Immature natural killer cell (primary cell): ENCODE measurements at places on chromosomes 13 and 19.

- no peak overlapping the region for H3K4me3 ChIP-seq
- peaks cover 8% of the 10 kb centered on the region for H3K27me3 ChIP-seq
- H3K36me3 ChIP-seq = no peaks in the 10 kb centered on the region
- DNase-seq = no peak
Measured at GRCh38 chr19:53951947-53952346, 10.8 kb upstream of the CACNG8 start.

DNA sequence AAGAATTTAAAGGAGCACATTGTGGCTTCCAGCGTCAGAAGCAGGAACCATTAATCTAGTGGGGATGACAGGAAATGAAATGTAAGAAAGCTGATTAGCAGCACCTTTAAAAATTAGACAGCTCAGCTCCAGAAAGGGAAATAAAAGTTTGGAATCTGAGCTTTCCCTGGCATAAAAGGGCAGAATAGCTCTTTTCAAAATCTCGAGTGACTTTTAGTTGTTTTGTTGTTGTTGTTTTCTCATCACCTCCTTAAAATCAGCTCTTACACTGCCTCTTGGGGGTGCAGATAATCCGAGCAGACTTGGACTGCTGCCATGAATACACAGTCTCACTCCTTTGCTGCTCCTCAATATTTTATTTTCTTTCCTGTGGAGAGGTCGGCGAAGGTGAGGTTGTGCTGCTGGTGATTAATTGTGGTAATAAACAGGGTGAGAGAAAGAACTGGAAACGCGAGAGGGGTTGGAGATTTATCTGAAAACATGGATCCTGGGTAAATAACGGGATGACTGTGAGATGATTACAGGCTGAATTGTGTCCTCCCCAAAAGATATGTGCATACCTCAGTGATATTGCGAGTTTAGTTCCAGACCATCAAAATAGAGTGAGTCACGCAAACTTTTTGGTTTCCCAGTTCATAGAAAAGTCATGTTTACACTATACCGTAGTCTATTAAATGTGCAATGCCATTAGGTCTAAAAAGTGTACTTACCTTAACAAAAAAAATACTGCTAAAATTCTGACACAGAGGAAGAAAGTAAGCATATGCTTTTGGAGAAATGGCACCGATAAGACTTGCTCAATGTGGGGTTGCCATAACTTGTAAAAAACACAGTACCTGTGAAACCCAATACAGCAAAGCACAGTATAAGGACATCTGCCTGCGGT lies 787.7 kb downstream of the UQCRFS1 start:
- no peak overlapping the region for H3K27ac ChIP-seq
- no peak for DNase-seq
- no peaks in the 10 kb centered on the region for H3K27me3 ChIP-seq

GRCh38 chr13:45468635-45469034 lies 3.9 kb downstream of the COG3 start:
- H3K27me3 ChIP-seq = peaks cover 7% of the 10 kb centered on the region
- no peak overlapping the region for H3K4me3 ChIP-seq
- no peak for DNase-seq
- peaks cover 75% of the 10 kb centered on the region for H3K4me1 ChIP-seq

GRCh38 chr19:48887861-48888612 lies 10.5 kb downstream of the TULP2 start:
- H3K4me1 ChIP-seq = no peaks in the 10 kb centered on the region
- H3K4me3 ChIP-seq = no peak overlapping the region
- H3K27ac ChIP-seq = no peak overlapping the region
- no peaks in the 10 kb centered on the region for H3K27me3 ChIP-seq
- DNase-seq = no peak

DNA sequence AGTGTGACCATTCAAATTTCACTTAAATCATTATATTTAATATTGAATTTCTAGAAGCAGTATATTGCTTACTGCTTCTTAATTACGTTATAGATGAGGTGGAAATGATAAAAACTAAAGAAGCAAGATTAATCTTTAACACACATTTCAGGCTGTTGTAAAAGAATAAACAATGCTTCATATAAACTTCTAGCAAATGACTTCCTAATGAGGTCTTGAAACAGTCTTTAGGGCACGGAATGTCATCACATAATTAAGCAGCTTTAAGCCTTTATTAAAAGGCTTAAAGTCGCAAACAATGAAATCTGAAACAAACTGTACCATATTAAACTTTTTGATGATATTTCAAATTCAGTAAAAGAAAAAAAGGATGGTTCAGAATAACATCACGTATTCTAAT lies 1.9 kb downstream of the SLITRK6 start:
- H3K36me3 ChIP-seq = no peaks in the 10 kb centered on the region
- no peak overlapping the region for H3K27ac ChIP-seq
- no peak overlapping the region for H3K4me3 ChIP-seq
- no peak for DNase-seq

GRCh38 chr13:48038761-48039160 lies 1.2 kb downstream of the NUDT15 start:
- H3K36me3 ChIP-seq = no peaks in the 10 kb centered on the region
- H3K27ac ChIP-seq = peak overlapping the region; percentile 99
- peaks cover 5% of the 10 kb centered on the region for H3K27me3 ChIP-seq
- H3K4me3 ChIP-seq = peak overlapping the region; percentile 96
- peaks cover 35% of the 10 kb centered on the region for H3K4me1 ChIP-seq

DNA sequence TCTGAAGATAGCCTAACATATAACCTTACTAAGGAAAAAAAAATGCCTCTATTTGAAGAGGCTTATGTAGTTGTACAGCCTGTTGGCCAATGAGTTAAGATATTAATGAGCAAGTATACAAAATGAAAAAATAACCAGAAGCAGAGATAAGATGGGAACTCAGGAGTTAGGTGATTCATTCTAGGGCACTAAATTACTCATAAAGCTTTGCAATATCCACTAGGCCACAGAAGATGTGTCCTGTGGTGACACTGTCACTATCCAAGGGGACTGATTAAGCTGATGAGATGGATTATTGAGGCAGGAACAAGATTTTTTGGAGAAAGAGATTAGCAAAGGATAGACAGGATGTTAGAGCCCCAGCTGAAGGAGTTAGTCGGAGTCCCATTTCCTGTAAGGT lies 99.6 kb downstream of the LIG4 start:
- no peak overlapping the region for H3K27ac ChIP-seq
- H3K4me3 ChIP-seq = no peak overlapping the region
- no peaks in the 10 kb centered on the region for H3K4me1 ChIP-seq
- no peaks in the 10 kb centered on the region for H3K27me3 ChIP-seq
- H3K36me3 ChIP-seq = no peaks in the 10 kb centered on the region

DNA sequence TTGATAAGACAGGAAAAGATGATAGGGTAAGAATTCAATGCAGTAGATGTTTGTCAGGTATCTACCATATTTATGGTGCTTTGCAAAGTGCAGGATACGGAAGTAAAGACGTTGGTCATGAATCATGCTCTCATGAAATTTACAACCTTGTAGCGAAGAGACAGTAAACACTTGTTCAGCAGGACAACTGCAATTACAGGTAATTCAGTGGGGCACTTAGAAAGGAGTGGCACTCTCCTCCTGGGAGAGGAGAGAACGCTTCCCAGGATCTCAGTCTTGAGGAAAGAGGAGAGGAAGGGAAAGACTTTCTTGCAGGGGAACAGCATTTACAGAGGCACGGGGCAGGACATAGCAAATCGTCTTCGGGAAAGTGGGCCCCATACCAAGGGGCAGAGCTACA lies 46.4 kb downstream of the SOX1 start:
- no peak for DNase-seq
- H3K27me3 ChIP-seq = peaks cover 6% of the 10 kb centered on the region
- H3K4me3 ChIP-seq = no peak overlapping the region
- peaks cover 4% of the 10 kb centered on the region for H3K36me3 ChIP-seq

DNA sequence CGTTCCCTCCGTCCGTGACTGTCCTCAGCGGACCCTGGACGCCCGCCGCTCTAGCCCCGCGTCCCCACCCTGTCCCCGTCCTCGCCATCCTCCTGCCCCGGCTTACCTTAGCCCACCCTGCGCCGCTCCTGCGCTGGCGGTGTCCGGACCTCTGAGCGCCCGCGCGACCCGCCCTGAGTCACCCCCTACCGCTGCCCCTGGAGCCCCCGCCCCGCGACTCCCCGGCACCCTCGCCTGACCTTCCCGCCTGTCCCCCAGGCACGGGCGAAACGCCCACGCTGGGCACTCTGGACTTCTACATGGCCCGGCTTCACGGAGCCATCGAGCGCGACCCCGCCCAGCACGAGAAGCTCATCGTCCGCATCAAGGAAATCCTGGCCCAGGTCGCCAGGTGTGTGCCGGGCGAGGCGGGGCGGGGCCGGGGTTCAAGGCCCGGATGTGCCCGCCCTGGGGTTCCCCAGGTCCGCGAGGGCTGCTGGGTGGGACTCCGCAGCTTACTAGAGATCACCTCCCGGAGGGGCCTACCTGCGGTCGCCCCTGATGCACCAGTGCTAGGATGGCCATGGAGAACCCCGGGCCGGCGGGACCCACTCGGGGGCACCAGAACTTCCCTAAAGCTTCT lies 5.1 kb downstream of the HMG20B start:
- DNase-seq = no peak
- H3K36me3 ChIP-seq = peaks cover 6% of the 10 kb centered on the region
- peaks cover 5% of the 10 kb centered on the region for H3K27me3 ChIP-seq

GRCh38 chr13:92829930-92830329 lies 396.7 kb upstream of the GPC6 start:
- H3K36me3 ChIP-seq = no peaks in the 10 kb centered on the region
- H3K27ac ChIP-seq = no peak overlapping the region
- H3K27me3 ChIP-seq = no peaks in the 10 kb centered on the region
- no peak for DNase-seq

DNA sequence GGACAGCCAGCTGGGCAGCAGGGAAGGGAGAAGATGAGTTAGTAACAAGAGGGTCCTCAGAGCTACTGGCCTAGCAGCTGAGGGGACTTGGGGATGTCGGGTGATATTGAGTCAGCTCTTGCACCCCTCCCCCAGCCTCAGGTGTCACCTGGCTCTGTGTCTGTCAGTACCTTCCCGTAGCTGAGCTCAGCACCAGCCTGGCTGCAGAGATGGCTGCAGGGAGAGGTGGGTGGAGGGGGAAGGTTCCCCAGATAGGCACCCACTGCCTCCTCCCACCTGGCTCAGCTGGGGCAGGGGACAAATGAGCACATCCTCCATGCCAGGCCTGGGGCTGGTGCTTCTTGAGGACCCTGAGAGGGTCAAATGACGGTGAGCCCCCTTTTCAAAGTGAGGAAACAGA lies 6.8 kb upstream of the KPTN start:
- H3K36me3 ChIP-seq = no peaks in the 10 kb centered on the region
- H3K27ac ChIP-seq = peak overlapping the region; percentile 49
- no peak for DNase-seq
- H3K4me3 ChIP-seq = no peak overlapping the region

GRCh38 chr13:77009011-77009410 lies 17.1 kb downstream of the CLN5 start:
- peaks cover 4% of the 10 kb centered on the region for H3K36me3 ChIP-seq
- H3K27ac ChIP-seq = no peak overlapping the region
- H3K4me3 ChIP-seq = no peak overlapping the region

DNA sequence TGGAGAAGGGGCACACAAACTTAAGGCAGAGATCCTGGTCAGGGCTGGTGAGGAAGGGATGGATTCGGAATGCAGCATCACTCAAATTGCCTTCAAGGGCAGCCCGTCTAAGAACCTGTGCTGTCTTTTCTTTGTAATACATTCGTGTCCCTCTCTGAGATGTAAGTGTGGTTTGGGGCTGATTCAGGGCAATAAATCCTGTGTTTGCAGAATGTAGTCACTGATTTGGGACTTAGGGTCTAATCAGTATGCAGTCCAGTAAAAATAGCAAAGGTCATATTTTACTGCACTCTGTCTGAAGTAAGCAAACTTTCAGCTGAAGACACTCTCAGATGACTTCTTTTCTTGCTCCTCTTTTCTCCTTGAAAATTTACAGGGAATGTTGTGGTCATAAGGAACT lies 93.8 kb upstream of the C1QTNF9B start:
- no peak overlapping the region for H3K4me3 ChIP-seq
- DNase-seq = no peak
- no peaks in the 10 kb centered on the region for H3K36me3 ChIP-seq
- peaks cover 5% of the 10 kb centered on the region for H3K27me3 ChIP-seq
- no peak overlapping the region for H3K27ac ChIP-seq
- H3K4me1 ChIP-seq = peaks cover 4% of the 10 kb centered on the region

DNA sequence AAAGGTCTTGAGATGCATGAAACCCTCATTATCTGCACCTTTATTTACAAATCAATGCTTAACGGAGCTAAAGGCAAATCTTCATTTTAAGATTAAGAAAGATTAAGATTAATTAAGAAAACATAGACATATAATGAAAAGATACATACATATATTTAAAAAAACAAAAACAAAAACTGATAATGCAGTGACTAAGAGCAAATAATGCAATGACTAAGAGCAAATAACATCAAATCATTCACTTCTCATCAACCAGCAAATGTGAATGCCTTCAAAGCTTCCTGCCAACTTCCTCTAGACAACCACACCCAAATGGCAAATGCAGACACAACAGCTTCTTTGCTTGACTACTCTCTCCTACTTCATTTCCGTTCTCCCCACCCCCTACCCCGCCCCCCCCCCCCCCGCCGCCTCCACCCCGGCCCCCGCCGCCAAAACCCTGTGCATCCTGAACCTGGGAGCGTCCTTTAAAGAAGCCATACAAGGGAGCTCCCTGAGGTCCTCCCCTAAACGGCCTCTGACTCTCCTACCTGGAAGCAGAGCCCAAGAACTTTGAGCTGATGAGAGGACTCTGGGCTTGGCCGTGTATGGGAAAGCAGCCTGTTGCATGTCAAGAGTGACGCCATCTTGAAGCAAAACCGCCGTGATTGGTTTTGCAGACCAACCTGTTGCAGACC lies 24.5 kb downstream of the TEX101 start:
- H3K4me1 ChIP-seq = peaks cover 31% of the 10 kb centered on the region
- peak overlapping the region; percentile 64 for H3K4me3 ChIP-seq
- H3K27me3 ChIP-seq = no peaks in the 10 kb centered on the region
- H3K27ac ChIP-seq = peak overlapping the region; percentile 88
- peak; percentile 76 for DNase-seq

DNA sequence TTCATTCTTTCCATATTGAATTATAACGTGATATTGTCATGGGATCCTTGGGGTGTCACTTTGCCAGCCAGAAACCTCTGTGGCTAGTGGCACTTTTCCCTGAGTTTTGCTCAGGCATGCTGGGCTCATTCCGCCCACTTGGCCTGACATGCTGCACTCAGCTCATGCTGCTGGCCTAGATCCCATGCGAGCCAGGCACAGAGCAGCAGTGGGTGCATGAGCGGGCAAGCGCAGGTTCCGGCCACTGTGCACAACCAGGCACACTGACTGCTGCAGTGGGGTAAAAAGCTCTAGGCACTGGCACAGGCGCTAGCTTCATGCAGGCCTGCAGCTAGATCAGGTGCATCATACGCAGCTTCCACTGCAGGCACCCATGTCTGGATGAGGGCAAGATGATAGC lies 221.2 kb downstream of the MAB21L1 start:
- H3K4me3 ChIP-seq = no peak overlapping the region
- H3K27me3 ChIP-seq = no peaks in the 10 kb centered on the region
- H3K36me3 ChIP-seq = no peaks in the 10 kb centered on the region
- no peak for DNase-seq
- H3K27ac ChIP-seq = no peak overlapping the region
